ENCODE measurements at places on chromosomes 1 and 21.
A peak's percentile ranks its signal among the peaks of the same experiment; 100 is the strongest.

DNA sequence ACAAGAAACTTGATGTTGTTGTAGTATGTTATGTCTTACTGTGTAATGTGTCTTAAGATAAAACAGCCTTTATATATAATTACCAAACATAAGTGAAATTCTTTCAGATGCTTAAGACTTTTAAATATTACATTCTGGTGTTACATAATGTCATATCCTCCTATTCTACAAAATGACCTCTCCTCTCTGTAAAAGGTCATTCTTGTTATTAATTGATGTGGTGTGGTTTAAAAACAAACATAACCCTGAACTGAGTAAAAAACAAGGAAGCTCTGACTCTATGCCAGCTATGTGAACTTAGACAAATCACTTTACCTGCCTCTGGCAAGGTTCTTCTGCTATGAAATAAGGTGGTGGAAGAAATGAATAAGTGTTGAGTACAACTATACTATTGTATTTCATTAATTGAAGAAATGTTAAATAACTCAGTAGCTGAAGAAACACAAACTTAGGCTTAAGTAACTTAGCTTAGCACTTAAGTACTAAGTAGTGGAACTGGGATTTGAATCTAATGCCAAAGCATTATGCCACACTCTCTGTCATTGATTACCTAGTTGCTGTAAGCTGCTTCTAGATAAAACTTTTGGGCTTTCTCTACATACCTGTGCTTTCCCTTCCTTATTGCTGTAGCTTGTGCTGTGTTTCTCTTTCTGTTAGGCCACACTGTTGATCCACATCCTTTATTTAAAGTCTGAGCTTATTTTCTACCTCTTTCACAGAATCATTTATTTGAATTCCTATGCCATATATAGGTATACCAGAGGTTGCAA is 859 bp upstream of the ANGPTL1 start:
- DNase-seq, result no peak

- peak; percentile 32 for DNase-seq
These were observed 84.3 kb upstream of the VAV3 start for GRCh38 chr1:108049178-108049819.

DNA sequence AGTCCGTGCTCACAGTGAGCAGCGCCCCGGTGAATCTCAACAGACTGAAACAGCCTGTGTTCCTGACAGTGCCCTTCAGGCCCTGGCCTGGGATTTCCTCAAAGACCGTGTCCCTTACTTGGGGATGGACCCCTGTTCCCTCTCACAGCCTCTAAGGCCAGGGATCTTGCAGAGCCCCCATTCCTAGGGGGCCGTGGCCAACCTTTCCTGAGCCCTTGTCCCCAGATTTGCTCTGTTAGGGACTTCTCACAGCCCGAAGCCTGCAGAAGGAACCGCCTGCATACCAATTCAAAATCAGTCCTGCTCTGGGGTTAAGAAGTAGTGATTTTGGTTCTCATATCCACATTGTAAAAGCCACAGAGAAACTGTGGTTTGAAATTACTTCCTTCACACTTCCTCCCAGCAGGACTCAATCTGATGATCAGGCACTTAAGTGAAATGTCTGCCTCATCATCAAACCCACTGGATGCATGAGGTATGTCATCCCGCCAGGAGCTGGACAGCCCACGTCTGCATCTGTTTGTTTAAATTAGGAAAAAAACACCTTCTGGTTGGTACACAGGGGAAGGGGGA is 14.9 kb downstream of the ABCA4 start:
- DNase-seq, result no peak

GRCh38 chr1:3459051-3459908 is 4.8 kb downstream of the ARHGEF16 start:
- no peak for DNase-seq

GRCh38 chr21:18373606-18374005 is 30.0 kb downstream of the TMPRSS15 start:
- peak; percentile 3 for DNase-seq

- DNase-seq, result peak; percentile 49
These were observed 25.0 kb downstream of the KRTAP24-1 start for GRCh38 chr21:30257773-30258172.

- DNase-seq, result no peak
These were observed 52.1 kb downstream of the SLC35D1 start for GRCh38 chr1:67001682-67002425.

DNA sequence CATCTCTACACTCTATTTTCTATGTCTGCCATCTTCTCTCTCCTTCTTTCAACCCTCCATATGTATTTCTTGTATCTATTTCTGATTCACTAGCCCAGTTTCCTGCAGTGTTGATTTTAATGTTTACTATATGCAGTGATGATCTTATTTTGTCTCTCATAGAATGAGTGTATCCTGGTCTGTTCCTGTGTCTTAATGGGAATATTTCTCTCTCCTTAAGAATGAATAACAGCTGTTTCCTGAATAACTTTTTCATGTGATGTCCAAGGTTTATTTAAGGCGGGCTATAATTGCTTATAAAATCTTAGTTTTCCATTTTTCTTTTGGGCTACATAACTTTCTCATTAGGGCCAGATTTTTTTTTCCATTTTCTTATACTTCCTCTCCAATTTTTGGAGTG is 144.5 kb downstream of the C1orf21 start:
- DNase-seq, result no peak

GRCh38 chr1:95086949-95087533 is 14.3 kb upstream of the ALG14 start:
- DNase-seq, result peak; percentile 91

- DNase-seq, result no peak
These were observed 973.2 kb downstream of the NCAM2 start for GRCh38 chr21:21971384-21971783.

- DNase-seq, result peak; percentile 28
These were observed 355.1 kb downstream of the USP25 start for GRCh38 chr21:16084776-16085364.

DNA sequence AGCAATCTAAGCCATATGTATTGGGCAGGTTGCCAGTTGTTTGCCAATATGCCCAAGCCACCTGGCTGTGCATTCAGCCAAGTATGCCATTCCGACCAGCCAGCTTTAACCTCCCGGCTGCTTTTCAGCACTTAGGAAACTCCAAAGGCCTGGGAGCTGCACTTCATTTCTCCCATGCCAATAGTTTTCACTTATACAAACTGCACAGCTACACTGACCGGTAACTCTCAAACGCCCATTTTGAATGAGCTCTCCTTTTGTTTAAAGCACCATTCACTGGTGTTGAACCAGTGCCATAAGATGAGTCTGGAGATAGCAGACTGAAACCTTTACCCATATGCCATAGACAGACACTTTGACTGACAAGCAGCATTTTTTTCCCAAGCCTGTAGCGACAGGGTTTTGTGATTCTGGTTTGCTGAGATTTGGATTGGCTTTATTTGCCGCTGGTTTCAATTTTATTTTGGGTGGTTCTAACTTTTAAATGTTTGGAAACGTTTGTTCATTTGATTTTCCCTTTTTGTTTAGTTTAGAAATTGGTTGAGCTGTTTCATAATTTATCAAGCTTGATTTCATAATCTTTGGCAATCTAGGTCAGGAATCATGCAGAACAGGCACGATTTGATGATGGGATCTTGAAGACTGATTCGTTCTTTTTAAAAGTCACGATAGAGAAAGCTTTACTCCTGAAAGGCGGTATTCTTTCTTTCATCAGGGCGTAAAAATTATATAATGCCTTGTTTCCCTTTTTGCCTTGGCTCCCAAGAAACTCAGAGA is 144.6 kb downstream of the NFIA start:
- no peak for DNase-seq

DNA sequence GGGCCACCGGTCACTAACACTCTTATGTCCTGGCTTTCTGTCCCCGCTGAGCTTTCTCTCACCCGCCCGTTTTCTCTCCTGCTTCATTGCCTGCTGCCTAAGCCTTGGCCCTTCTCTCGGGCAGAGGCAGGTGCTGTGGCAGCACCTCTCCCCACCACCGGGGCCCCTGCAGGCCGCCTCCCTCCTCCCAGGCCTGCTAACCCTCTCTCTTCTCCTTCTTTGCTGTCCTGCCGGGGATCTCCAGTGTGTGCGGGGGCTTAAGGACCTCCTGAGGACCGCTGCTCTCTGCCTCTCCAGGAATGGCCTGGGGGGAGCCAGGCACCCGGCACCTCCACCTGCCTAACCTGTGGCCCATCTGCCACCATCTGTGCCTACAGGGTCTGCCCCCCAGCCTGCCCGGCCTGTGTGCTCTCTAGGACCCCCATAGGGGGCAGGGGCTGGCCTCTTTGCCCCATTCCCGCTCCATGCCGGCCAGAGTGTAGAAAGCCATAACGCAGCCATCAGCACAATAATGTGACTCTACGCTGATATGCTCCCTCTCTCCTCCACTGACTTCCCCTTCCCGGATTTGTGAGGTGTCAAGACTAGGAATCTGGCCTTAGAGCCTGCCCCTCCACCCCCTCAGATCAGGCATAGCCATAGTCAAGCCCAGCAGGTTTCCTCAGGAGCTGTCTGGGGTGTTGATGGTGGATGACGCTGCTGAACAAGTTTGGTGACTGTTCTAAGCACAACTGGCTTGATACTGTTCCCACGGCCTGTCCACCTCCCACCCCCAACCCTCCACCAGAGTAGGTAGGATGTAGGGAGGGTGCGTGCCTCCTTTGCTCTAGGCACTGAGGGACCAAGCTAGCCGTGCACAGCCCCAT is 6.1 kb upstream of the SFN start:
- DNase-seq, result no peak

GRCh38 chr1:108502138-108502537 is 52.0 kb downstream of the NBPF6 start:
- DNase-seq, result no peak
